ENCODE measurements at places on chromosomes 7 and 10.

GRCh38 chr7:94040254-94040653 lies 36.1 kb upstream of the BET1 start:
- peak; percentile 32 for DNase-seq

DNA sequence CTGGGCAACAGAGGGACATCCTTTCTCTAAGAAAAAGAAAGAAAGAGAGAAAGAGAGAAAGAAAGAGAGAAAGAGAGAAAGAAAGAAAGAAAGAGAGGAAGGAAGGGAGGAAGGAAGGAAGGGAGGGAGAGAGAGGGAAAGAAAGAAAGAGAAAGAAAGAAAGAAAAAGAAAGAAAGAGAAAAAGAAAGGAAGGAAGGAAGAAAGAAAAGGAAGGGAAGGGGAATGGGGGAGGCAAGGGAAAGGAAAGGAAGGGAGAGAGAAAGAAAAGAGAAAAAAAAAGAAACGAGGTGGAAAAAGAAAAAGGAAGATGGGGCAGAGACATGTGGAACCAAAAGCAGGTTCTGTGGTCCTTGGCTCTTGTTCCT lies 82.9 kb upstream of the SMNDC1 start:
- DNase-seq: no peak

GRCh38 chr7:156236181-156236889 lies 404.2 kb upstream of the RNF32 start:
- DNase-seq: no peak

GRCh38 chr7:82163586-82163985 lies 280.0 kb downstream of the CACNA2D1 start:
- no peak for DNase-seq

GRCh38 chr7:22120391-22121053 lies 174.8 kb upstream of the CDCA7L start:
- no peak for DNase-seq

GRCh38 chr10:52483587-52483986 lies 169.5 kb downstream of the DKK1 start:
- no peak for DNase-seq

DNA sequence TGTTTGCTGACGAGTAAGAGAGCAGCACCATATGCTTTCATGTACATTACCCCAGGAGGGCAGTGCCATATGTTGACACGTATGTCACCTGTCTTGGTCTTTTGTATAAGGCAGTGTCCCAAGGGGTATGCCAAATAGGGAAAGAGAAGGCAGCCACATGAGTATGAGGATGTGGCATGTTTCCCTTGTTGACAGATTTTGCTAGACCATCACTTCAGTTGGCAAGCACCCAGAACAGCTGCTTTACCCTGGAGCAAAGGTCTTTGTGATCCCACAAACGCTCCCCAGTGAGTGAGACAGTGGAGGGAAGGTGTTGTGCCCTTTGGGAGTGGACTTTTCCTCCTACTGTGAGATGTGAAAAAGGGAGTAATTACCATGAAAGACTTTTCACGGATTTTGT lies 350.1 kb downstream of the ETV1 start:
- peak; percentile 99 for DNase-seq

- DNase-seq: peak; percentile 70
Observed at GRCh38 chr10:4344492-4344994, 481.5 kb upstream of the AKR1E2 start.

GRCh38 chr7:105637755-105638154 lies 56.5 kb upstream of the EFCAB10 start:
- no peak for DNase-seq

DNA sequence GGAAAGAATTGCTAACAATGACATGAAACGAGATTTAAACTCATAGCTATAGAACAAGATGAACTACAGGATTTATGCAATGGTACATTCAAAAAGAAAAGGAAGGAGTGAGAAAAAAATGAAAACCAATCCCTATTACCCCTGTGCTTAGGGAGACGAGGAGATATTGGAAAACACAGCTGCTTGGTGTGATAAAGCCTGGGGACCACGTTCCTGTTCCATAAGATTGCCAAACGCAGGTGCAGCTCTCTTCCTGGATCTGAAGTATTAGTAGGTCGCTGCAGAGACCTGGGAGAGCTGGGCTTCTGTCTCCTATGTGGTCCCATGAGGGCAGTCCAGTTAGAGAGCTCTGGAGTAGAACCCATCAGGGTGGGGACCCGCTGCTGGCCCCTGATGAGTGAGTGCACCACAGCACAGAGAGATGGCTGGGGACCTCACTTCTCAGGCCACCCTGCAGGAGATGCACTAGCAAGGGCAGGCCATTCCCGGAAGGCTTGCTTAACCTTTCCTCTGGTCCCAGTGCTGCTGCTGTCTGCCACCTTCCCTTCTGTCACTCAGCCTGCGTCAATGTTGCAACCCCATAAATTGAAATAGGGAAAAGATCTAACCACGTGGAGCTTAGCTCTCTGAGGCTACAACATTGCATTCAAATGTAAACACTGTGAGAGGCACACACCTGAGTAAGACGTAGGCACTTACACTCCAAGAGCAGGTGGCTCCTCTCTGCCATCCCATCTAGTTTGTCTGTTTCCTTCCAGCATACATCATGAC lies 57.9 kb downstream of the MTPN start:
- DNase-seq: peak; percentile 47

- no peak for DNase-seq
Observed at GRCh38 chr7:128743112-128743772, 4.1 kb downstream of the CALU start.

- DNase-seq: no peak
Observed at GRCh38 chr10:97376413-97376812, 24.7 kb downstream of the RRP12 start.

- no peak for DNase-seq
Observed at GRCh38 chr10:69641261-69641980, 11.4 kb downstream of the FAM241B start.

GRCh38 chr7:2920041-2920440 lies 75.9 kb upstream of the GNA12 start:
- DNase-seq: no peak

- DNase-seq: peak; percentile 89
Observed at GRCh38 chr7:100604028-100604975, 2.1 kb downstream of the PCOLCE start.

GRCh38 chr7:44441079-44441478 lies 49.4 kb downstream of the NUDCD3 start:
- no peak for DNase-seq

- no peak for DNase-seq
Observed at GRCh38 chr7:34165927-34166550, 260.7 kb downstream of the BMPER start.

DNA sequence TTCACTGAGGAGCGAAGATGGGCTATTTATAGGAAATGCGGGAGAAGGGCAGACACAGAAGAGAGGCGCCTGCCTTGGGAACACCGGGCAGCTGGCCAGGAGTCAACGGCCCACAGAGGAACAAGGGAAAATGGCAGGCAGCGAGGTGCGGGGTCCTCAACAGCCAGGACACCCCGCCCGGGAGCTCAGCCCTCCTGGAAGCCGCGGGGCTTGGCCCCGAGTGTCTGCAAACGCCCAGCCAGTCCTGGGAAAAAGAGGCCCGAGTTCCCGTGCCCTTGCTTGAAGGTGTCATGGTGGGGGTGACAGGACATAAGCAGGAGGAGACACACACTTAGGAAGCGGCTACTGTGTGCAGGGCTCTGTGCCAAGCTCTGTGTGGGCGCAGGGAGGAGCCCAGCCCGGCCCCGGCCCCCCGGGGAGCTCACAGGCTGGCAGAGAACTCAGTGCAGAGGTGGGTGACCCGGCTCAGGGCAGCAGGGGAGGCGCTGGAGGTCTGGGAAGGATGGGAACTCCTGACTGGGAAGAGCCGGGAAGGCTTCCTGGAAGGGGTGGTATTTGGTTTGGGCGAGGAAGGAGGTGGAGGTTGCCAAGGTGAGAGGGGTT lies 79.9 kb downstream of the ELFN1 start:
- DNase-seq: peak; percentile 15

GRCh38 chr10:109343293-109343692 lies 580.0 kb downstream of the XPNPEP1 start:
- DNase-seq: peak; percentile 93

DNA sequence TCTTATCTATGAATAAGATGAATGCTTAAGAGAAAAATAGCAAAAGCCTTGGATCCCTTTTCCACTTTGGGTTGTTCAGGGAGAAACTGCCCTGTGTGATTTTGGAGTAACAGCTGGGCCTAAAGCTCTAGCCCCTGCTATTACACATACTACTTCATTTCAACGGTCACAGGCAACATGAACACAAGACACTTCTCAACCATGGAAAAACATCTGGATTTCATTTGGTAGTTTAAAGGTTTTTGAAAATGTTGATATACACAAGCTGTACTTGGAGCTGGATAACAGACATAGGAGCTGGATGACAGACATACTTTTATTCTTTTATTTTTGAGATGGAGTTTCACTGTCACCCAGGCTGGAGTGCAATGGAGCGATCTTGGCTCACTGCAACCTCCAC lies 2.7 kb upstream of the CHUK start:
- no peak for DNase-seq

- peak; percentile 68 for DNase-seq
Observed at GRCh38 chr10:69492746-69493462, 41.6 kb downstream of the TSPAN15 start.

DNA sequence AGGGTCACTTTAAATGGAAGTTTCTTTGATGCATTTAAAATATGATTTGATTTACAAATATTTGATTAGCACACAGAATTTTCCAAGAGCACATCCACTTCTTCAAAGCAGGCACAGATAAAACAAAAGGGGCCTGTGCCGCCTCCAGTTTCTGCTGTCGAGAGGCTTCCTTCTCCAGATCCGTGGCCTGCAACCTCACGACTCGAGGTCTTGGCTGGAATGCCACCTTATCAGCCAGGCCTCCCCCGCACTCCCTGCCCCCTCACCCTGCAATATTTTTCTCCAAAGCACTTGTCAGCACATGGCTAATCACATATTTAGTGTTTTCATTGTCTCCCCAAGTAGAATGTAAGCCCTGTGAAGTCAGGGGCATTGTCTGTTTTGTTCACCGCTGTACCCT lies 12.5 kb downstream of the PYROXD2 start:
- no peak for DNase-seq

DNA sequence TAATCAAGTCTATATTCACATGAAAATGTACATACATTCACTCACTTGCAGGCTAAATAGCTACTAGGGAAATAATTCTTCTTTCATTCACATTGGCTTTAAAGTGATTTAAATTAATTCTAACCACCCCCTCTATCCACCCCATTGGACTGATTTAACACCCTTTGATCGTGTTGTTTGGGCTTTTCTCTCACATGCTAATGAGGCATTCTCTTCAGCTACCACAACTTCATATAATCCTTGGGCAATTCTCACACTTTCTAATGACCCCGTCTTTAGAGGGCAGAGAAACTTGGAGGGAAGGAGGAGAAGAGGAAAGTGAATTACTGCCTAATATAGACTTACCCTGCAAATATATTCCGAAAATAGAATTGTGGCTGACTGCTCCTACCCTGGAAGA lies 24.6 kb downstream of the GRM3 start:
- DNase-seq: no peak

- no peak for DNase-seq
Observed at GRCh38 chr10:52194191-52194590, 119.9 kb upstream of the DKK1 start.

DNA sequence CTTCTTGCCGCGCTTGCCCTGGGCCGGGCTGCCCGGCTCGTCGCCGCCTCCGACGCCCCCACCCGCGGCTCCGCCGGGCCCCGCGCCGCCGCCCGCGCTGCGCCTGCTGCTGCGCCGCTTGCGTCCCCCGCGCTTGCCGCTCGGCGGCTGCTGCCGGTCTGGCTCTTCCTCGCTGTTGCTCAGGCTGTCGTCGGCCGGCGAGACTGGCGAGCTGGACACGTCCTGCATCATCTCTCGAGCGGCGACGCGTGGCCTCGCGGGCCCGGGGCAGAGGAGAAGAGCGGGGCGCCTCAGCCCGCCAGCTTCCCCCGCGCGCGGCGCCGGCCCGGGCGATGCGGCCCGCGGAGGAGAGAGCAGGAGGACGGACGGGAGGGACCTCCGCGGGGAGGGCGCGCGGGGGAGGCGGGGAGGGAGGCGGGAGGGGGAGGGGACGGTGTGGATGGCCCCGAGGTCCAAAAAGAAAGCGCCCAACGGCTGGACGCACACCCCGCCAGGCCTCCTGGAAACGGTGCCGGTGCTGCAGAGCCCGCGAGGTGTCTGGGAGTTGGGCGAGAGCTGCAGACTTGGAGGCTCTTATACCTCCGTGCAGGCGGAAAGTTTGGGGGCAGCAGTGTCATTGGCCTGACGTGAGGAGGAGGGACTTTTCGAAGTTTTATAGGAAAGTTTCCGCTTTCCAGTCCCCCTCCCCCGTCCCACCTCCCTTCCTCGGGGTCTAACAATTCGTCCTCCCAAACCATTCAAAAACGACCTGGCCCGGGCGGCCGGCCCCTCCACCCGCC lies at the start of gene TWIST1:
TWIST1 (minus strand) TSS at position 546 of the 779 bp plus-strand sequence; CDS start at position 231, 315 bp downstream.
- DNase-seq: peak; percentile 25

DNA sequence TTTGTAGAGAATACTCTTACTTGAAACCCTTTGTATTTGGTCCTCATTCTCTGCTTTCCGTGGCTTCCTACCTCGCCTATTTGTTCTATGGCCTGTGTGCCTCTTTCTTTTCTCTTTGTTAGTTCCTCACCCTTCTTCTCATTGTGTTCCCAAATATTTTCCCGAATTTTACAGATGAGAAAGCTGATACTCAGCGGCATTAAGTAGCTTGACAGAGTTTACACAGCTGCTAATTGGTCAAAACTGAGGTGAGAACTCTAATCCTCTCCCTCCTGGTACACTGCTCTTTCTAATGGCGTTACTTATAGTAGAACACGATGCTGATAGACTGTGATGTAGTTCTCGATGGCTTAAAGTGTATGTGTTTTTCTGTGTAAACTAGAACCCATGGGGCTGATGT lies 80.7 kb upstream of the HDAC9 start:
- DNase-seq: peak; percentile 81

GRCh38 chr10:84156009-84156408 lies 16.7 kb downstream of the GHITM start:
- no peak for DNase-seq

DNA sequence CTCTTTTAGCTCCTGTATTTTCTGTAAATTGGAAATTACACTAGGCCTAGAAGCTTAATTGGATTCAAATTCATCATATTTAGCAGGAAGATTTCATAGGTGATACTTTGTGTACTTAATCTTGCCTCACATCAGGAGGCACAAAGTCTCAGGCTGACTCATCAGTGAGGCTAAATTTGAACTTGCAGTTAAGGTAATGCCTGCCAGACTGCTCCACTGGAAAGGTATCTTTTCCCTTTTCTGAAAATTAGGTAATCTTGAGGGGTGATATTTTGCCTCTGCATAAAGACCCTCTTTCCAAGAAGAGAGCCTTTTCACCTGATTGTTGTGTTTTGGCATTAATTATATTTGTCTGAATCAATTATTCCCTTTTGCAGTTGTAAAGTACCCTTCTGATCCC lies 14.6 kb downstream of the PPIA start:
- no peak for DNase-seq
